ENCODE measurements at places on chromosomes 5 and 9. TPM values are rescaled to one million over a fixed set of nuclear protein-coding genes. Genes with fewer than 3 reads are reported as not detected.
A peak's percentile ranks its signal among the peaks of the same experiment; 100 is the strongest.

- DNase-seq, result no peak
Measured at GRCh38 chr5:6943197-6944112, 230.2 kb downstream of the TENT4A start.

GRCh38 chr9:116416421-116416820 lies 262.8 kb downstream of the PAPPA start:
- no peak for DNase-seq

KIAA0825 gene
- total RNA-seq, result 15.8 TPM

NMRK1 gene
- 34.1 TPM for total RNA-seq

IL31RA gene
- total RNA-seq, result not detected

ZNF366 gene
- total RNA-seq, result 1.3 TPM

- DNase-seq, result no peak
Measured at GRCh38 chr5:76365561-76365960, 37.5 kb upstream of the IQGAP2 start.

PRDM9 gene
- total RNA-seq, result not detected

ALDH1A1 gene
- 237 TPM for total RNA-seq

DNA sequence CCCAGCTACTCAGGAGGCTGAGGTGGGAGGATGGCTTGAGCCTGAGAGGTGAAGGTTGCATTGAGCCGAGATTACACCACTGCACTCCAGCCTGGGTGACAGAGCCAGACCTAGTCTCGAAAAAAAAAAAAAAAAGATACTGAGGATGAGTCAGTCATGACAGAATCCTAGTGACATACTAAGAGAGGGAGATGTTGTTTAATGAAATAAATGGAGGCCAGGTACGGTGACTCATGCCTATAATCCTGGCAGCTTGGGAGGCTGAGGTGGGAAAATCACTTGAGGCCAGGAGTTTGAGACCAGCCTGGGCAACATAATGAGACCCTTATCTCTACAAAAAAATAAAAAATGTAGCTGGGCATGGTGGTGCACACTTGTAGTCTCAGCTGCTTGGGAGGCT lies 107.2 kb downstream of the ZFAND5 start:
- no peak for DNase-seq

- no peak for DNase-seq
Measured at GRCh38 chr5:163915481-163915961, 410.1 kb downstream of the MAT2B start.

DNA sequence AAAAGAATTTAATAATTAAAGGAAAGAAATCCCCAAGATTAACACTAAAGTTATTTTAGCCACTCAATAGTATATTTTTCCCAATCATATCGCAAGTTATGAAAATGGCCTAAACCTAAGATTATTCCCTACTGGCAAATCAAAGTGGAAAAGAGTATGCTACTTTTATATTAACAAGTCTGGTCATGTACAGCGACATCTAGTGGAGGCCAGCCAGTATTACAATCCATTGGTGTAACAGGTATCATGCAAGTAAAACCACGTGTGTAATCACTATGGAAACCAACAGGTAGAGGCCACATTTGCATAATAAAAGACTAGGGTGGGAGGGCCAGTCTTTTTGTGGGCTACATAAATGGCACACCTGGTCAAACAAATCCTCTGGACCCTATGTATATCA lies 976.4 kb upstream of the CDH9 start:
- DNase-seq, result no peak

- no peak for DNase-seq
Measured at GRCh38 chr5:154331924-154332323, 113.9 kb upstream of the SAP30L start.

IRX2 gene
- total RNA-seq, result 3.6 TPM

DNA sequence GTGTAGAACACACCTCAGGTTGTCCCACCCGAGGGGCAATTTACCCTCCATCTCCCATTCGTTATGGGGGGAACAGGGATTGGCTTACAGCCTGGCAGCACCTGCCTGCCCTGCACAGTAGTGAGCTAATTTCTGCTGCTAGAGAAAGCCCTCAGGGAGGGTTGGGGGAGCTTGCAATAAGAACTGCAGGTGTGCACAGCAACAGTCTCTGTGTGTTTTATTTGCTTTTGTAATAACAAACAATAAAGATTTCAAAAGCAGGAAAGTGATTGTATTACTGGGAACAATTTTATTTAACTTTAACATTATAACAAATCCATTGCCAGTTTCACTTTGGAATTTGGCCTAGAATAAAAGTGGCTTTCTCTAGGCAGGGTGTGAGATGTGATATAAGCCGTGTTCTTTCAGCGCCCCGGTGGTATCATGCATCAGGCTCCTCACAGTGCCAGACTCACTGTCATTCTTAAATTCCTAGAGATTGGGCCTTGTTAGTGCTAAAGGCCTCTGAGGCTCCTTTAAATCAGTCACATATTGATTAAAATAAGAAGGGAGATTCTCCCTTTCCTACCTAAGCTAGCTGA lies 81.1 kb downstream of the RMI1 start:
- DNase-seq, result no peak

- peak; percentile 78 for DNase-seq
Measured at GRCh38 chr5:176578391-176578808, 29.3 kb downstream of the CDHR2 start.

DNA sequence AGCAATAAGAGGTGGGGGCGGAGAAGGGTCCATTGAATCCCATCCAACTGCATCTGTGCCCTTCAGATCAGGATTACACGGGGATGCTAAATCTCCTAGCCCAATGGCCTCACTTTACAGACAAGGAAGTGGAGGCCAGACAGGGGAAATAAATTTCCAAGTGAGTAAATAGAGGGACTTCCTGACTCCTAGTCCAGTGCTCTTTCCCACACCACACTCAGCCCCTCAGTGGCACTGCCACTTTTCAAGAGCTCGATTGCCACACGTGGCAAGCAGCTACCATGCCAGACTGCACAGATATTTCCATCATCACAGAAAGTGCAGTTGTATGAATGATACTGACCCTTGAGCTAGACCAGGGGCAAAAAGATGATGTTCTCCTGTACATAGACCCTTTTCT lies 8.2 kb upstream of the TNIP1 start:
- DNase-seq, result no peak

GRCh38 chr5:9302218-9302617 lies 243.7 kb downstream of the SEMA5A start:
- DNase-seq, result no peak

GRCh38 chr5:137665678-137666460 lies 70.0 kb downstream of the KLHL3 start:
- DNase-seq, result peak; percentile 31

GRCh38 chr5:130502702-130503101 lies 598.4 kb downstream of the CHSY3 start:
- DNase-seq, result no peak

- DNase-seq, result no peak
Measured at GRCh38 chr5:135868681-135869080, 27.0 kb downstream of the IL9 start.

DNA sequence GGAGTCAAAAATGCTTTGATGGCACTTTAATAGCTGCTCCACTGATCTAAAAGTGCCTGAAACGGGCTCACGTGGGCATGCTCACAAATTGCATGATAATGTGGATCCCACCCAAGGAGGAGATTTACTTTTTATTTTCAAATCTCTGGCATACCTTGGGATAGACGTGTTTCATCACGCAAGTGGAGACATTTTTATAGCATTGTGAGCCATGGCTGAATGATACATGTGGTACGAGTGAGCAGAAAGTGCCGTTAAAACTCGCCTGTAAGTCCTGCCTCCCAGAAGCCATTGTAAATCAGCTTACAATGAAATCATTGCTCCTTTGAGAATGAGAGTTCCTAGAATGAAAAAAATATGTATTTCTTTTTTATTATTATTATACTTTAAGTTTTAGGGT lies 514.7 kb downstream of the MAT2B start:
- no peak for DNase-seq

DNA sequence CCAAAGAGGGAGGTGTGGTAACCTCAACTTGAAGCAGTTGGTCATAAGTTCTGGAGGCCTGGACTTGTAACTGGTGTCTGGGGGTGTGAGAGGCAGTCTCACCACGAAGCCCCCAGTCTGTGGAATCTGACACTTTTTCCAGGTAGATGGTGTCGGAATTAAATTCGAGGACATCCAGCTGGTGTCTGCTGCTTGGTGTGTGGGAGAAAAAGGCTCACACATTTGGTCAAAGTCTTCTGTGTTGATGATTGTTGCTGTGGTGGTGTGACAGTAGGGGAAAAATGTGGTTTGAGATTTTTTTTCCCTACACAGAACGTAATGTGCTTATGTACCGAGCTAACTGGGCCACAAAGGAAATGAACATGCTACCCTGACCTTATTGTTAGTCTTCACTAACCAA lies 251.9 kb downstream of the MAT2B start:
- DNase-seq, result no peak

DNA sequence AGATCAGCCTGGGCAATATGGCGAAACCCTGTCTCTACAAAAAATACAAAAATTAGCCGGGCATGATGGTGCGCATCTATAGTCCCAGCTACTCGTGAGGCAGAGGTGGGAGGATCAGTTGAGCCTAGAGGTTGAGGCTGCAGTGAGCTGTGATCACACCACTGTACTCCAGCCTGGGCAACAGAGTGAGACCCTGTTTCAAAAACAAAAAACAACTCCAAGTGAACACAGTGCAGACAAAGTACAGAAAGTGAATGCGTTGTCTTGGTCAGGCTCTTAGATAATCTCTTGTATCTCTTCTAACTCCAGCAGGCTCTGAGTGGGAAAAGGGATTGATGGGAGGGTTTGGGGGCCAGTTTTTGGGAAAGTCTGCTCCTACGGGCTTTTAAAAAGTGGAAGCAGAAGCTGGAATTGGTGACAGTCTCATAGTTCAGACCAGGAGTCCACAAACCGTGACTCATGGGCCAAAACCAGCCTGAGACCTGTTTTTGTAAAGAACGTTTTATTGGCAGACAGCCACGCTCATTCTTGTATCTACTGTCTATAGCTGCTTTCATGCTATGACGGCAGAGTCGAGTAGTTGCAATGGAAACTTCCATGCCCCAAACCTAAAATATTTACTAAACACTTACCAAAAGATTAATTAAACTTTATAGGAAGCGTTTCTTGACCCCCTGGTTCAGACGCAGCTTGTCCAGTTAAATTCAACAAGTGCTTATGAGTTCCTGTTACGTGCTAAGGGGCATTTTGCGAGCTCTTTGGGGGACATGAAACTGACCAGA lies 32.9 kb downstream of the NDST1 start:
- DNase-seq, result peak; percentile 90

DNA sequence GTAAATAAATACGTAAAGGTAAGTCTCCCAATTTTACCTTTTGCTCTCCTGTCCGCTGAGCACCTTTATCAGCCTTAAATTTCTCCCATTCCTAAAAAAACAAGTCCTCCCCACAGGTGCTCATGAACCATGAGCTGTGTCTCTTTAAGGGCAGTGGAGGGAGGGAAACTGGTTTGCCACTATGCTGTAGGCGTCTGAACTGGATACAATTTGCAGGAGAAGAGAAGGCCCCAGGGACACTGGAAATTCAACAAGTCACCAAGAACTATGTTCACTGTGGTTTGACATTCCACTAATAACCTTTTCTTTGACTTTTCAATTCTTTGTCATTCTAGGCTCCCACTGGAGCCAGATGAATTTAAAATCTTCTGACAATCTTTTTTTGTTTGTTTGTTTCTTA lies 72.2 kb downstream of the LHFPL2 start:
- DNase-seq, result peak; percentile 32

GRCh38 chr9:126398403-126399058 lies 71.9 kb downstream of the MVB12B start:
- DNase-seq, result peak; percentile 75

GRCh38 chr9:88429595-88430430 lies 41.6 kb downstream of the SPIN1 start:
- no peak for DNase-seq

- no peak for DNase-seq
Measured at GRCh38 chr5:1312993-1313833, 18.3 kb upstream of the TERT start.

OCLN gene
- total RNA-seq, result 248 TPM

SRD5A1 gene
- total RNA-seq, result 3.0 TPM

SCGB3A1 gene
- 8.1 TPM for total RNA-seq

DNA sequence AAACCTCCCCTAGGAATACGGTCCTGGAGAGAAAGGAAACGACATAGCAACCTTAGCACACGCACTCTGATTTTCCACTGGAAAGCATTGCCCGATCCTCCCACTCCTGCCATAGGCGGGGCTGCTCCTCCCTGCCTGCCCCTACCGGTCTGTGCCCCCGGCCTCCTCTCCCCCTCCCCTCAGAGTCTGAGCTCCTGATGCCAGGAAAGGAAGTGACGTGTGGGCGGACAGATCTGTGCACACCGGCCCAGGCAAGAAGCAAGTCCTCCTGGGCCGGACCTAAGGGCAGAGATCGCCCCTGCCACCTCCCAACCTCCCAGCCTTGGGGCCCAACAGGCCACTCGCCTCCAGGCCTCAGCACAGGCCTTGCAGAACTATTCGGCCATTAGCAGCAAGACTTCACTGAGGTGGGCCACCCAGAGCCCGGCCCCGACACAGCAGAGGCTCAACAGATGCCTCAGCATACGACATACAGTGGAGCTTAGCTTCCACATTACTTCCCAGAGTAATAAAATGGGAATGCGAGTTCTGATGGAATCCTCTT lies 7.2 kb downstream of the NINJ1 start:
- peak; percentile 73 for DNase-seq

SLC28A3 gene
- total RNA-seq, result 0.22 TPM

DNA sequence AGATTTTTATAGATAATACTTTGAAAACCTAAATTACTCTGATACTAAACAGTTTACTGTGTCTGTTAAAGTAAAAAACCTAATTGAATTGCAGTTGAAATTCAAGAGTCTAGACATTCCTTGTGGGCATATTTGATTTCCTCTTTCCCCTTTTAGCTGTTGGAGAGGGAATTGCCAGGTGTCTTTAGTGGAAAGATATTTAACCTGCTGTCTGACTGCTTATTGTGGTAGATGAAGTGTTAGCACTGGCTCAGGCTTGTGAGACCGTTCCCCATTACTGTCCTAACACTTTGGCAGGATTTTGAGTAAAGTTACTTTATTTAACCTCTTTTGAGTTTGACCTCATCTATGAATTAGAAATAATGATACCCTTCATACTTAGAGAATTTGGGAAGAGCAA lies 16.4 kb downstream of the MAP3K1 start:
- DNase-seq, result no peak

- no peak for DNase-seq
Measured at GRCh38 chr5:56309262-56309826, 76.2 kb upstream of the ANKRD55 start.

GRCh38 chr5:42779083-42779482 lies 22.5 kb downstream of the CCDC152 start:
- no peak for DNase-seq

GRCh38 chr9:112896131-112896530 lies 5.5 kb upstream of the SLC46A2 start:
- DNase-seq, result no peak

- DNase-seq, result no peak
Measured at GRCh38 chr5:14263113-14263512, 120.0 kb downstream of the TRIO start.

RAB3C gene
- 1.2 TPM for total RNA-seq

DNA sequence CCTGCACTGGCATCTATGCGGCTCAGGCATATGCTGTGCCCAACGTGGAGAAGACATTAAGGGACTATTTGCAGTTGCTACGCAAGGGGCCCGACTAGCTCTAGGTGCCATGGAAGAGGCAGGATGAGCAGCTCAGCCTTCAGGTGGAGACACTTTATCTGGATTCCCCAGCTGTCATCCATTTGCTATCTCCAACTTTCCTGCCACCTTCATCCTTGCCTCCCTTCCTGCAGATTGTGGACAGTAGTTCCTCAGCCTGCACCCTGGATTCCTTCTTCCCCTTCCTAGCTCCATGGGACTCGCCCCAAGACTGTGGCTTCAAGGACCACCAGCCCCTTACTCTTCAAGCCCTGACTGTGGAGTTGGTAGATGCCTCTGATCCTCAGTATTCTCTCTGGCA lies 2.0 kb downstream of the SLC35A4 start:
- DNase-seq, result no peak

GRCh38 chr9:133793471-133793870 lies 55.3 kb upstream of the SARDH start:
- DNase-seq, result no peak
